ENCODE measurements at places on chromosomes 2 and 18. TPM values are rescaled to one million over a fixed set of nuclear protein-coding genes. Genes with fewer than 3 reads are reported as not detected.
A peak's percentile ranks its signal among the peaks of the same experiment; 100 is the strongest.

- no peak overlapping the region for H3K27ac ChIP-seq
- H3K4me1 ChIP-seq = peaks cover 3% of the 10 kb centered on the region
- H3K4me3 ChIP-seq = no peak overlapping the region
- H3K36me3 ChIP-seq = no peaks in the 10 kb centered on the region
Observed at GRCh38 chr18:55983433-55983832, 395.4 kb upstream of the TCF4 start.

- H3K27me3 ChIP-seq = no peaks in the 10 kb centered on the region
- DNase-seq = no peak
- peaks cover 8% of the 10 kb centered on the region for H3K36me3 ChIP-seq
- H3K4me3 ChIP-seq = no peak overlapping the region
- H3K27ac ChIP-seq = no peak overlapping the region
- no peaks in the 10 kb centered on the region for H3K4me1 ChIP-seq
Observed at GRCh38 chr2:117989854-117990438, 23.9 kb downstream of the CCDC93 start.

- no peaks in the 10 kb centered on the region for H3K36me3 ChIP-seq
- H3K27ac ChIP-seq = no peak overlapping the region
- peaks cover 15% of the 10 kb centered on the region for H3K4me1 ChIP-seq
Observed at GRCh38 chr2:29110916-29111535, 4.2 kb upstream of the CLIP4 start.

GRCh38 chr18:77234504-77235365 is 14.9 kb upstream of the GALR1 start:
- no peaks in the 10 kb centered on the region for H3K36me3 ChIP-seq
- H3K4me1 ChIP-seq = no peaks in the 10 kb centered on the region
- no peaks in the 10 kb centered on the region for H3K27me3 ChIP-seq
- H3K4me3 ChIP-seq = no peak overlapping the region
- DNase-seq = peak; percentile 39

DNA sequence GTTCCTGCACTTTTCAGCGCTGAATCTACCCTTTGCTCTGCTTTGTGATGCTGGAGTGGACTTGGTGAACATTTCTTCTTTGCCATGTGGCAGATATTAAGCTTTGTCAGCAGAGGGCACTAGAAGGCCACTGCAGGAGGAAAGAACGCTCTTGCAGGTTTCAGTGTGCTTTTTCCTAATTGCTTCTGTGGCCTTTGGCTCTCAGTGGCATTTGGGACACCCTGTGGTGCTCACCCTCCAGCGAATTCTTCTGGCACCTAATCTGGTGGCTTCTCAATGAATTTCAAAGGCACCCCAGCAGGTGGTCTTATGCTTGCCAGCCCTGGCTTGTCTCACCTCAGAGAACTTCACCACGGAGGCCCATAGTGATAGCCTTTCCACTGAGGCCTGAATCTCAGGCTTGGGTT is 146.7 kb downstream of the MYO3B start:
- H3K4me1 ChIP-seq = no peaks in the 10 kb centered on the region
- no peak for DNase-seq
- no peak overlapping the region for H3K4me3 ChIP-seq

- DNase-seq = peak; percentile 70
- H3K4me1 ChIP-seq = peaks cover 22% of the 10 kb centered on the region
- peak overlapping the region; percentile 35 for H3K4me3 ChIP-seq
- no peak overlapping the region for H3K27ac ChIP-seq
Observed at GRCh38 chr2:74374509-74375205, 5.5 kb downstream of the DCTN1 start.

DNA sequence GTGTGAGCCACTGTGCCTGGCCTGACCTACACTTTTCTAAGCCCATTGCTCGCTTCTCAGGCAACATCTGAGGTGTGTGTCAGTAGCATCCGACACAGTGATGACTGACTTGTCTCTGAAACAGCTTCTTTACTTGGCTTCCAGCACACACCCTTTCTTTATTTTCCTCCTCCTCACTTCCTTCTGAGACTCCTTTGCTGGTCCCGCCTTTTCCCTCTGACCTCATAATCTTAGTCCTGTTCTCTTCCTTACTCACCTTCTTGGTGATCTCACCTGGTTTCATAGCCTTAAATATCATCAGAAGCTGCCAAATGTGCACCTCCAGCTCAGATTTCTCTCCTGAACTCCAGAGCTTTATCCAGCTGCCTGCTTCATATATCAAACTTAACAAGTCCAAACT is 66.6 kb upstream of the PELI1 start:
- no peaks in the 10 kb centered on the region for H3K27me3 ChIP-seq
- no peak overlapping the region for H3K4me3 ChIP-seq
- DNase-seq = no peak
- no peaks in the 10 kb centered on the region for H3K36me3 ChIP-seq
- H3K27ac ChIP-seq = no peak overlapping the region
- peaks cover 31% of the 10 kb centered on the region for H3K4me1 ChIP-seq

DNA sequence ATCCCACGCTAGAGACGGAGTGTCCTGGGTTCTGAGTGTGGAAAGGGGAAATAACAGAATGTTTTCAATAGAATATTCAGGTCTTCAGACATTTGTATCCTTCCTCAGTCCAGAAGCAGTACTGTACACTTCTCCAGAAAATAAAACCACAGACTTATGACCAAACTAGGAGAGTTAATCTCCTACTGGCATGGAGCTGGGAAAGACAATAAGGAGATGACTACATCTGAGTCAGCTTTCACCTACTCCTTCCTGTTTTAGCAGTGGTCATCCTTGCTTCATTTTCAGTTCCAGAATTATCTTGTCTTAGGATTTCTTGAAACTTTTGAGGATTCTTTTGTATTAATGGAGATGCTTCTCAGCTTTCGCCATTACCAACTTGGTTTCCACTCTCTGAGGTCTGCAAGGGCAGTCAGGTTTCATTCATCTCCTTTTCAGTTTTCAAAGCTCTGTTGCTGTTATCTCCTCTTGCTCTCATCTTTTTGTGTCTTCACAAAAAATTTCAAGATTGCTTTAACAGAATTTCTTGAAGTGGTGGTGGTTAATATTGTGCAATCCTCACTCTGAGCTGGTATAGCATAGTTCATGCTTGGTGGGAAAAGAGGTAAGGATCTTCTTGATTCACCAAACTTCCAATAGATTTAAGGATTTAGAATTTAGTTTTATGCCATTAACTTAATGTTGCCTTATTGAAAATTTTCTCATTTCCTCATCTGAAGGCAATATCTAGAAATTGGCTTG is 23.7 kb upstream of the NR4A2 start:
- H3K36me3 ChIP-seq = no peaks in the 10 kb centered on the region
- H3K4me1 ChIP-seq = no peaks in the 10 kb centered on the region
- H3K4me3 ChIP-seq = no peak overlapping the region
- H3K27ac ChIP-seq = no peak overlapping the region

DNA sequence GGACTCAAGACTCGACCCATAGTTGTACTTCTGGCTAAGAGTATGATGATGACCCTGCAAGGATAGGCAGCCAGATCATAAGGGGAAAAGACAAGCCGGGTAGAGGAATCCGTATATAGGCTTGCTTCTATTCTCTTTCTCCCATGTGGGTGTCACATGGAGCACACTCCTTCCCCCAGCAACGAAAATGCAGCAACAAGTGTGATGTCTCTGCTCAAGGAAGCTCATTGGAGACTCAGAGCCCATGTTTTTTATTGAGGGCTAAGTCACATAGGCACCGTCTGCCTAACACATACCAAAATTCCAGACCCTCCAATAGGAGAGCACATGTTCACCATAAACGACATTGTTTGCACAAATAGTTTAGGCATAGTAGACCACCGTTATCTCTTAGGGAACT is 6.3 kb downstream of the ZNF2 start:
- H3K4me3 ChIP-seq = no peak overlapping the region
- peaks cover 1% of the 10 kb centered on the region for H3K36me3 ChIP-seq
- no peak overlapping the region for H3K27ac ChIP-seq
- DNase-seq = no peak

DNA sequence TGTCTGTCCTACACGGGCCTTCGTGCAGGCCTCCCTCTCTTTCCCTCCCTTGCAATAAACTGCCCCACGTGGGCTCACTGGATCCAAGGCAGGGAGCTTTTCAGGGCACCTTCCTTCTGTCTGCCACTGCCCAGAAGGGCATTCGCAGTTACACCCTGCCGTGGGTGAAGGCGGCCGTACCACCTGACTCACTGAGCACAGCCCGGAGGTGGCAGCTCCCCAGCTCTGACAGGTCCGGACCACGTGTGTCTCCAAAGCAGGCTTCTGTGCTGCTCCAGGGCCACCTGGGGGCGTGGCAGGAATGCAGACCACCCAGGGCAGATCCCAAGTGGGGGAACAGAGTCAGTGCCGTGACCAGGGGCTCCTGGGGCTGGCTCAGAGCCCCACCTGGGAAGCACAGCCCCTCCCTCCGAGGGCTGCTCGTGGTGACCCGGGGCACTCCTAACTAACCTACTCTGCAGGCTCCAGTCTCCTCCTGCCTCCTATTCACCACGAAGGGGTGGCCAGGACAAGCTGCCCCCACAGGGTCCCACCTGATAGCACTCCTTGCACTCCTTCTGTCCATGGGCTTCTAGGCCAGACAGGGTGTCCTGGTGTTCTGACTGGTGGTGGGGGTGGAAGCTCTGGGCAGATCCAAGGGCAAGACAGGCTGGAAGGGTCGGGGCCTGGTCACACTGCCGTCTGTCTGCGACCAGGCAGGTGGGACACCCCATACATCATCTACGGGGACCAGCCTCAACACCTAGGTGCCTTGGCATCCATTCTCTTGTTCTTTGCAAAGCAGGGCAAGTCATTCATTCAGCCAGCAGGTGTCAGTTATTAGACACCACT is 9.7 kb downstream of the SNED1 start:
- H3K27me3 ChIP-seq = no peaks in the 10 kb centered on the region
- no peak overlapping the region for H3K27ac ChIP-seq
- DNase-seq = peak; percentile 68
- no peak overlapping the region for H3K4me3 ChIP-seq

DNA sequence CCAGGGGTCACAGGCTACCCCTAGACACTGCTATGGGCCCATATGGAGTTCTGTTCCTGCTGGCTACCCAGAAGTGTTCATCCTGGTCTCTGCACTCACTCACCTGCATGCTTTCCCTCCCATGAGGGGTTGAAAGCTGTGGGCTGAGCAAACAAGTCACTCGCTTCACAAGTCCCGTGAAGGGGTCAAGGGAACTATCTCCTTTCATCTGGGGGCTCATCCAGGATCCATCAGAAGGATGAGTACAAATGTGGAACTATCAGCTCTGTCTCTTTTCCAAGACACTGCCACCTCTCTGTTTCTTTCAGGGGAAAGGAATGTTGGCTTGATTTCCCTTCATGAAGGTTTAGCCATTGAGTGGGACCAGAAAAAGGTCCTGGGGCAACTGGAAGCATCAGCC is 21.7 kb downstream of the SULT1C4 start:
- no peak for DNase-seq
- H3K4me3 ChIP-seq = no peak overlapping the region
- no peaks in the 10 kb centered on the region for H3K4me1 ChIP-seq
- no peaks in the 10 kb centered on the region for H3K36me3 ChIP-seq
- H3K27ac ChIP-seq = no peak overlapping the region
- H3K27me3 ChIP-seq = no peaks in the 10 kb centered on the region

DNA sequence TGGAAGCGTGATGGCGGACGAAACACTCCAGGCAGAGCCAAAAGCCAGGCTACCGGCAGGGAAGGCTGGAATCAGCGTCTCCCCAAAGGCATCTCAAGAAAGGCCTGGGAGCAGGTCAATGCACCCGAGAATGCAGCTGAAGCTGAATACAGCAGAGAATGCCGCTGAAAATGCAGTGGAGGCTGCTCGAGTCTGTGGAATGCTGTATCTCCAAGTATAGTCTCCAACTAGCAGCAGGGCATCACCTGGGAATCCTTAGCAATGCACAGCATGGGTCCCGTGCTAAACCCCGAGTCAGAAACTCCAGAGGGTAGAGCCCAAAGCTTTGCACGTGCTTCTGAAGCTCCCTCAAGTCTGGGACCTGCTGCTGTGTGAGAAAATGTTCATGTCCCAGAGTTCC is 191.1 kb upstream of the ALKAL2 start:
- no peak overlapping the region for H3K4me3 ChIP-seq
- DNase-seq = no peak
- no peaks in the 10 kb centered on the region for H3K27me3 ChIP-seq
- peak overlapping the region; percentile 59 for H3K27ac ChIP-seq
- H3K36me3 ChIP-seq = no peaks in the 10 kb centered on the region
- H3K4me1 ChIP-seq = no peaks in the 10 kb centered on the region

GRCh38 chr2:130338793-130339345 is 3.8 kb upstream of the IMP4 start:
- no peak overlapping the region for H3K4me3 ChIP-seq
- H3K27me3 ChIP-seq = no peaks in the 10 kb centered on the region
- H3K4me1 ChIP-seq = peaks cover 21% of the 10 kb centered on the region
- peak; percentile 36 for DNase-seq

DNA sequence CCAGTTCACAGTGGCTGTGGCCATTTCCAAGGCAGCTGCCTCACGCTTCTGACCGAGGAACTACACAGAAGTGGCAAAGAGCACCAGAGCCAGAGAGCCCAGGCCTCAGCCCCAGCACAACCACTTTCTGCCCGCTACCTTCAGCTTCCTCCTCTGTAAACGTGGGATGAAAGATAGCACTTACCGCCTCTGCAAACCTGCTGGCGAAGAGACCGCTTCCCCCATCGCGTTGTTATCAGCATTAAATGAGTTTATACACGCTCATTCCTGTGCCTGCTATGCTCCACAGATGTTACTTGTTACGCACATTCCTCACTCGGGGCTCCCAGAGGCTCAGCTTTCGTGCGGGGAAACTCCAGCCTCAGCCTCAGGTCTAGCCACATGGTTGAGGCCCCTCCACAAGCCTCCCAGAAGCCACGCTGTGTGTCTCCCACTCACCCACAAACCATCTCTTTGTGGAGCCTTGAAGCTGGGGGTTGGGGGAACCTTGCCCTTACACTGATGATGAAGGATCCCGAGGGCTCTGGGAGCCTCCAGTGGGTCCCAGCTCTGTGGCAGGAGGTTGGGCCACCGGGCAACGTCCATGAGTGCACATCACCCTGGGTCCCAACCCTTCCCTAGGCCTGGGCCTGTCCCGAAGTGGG is 63.3 kb upstream of the SMAD7 start:
- no peak overlapping the region for H3K4me3 ChIP-seq
- H3K27me3 ChIP-seq = no peaks in the 10 kb centered on the region
- H3K36me3 ChIP-seq = no peaks in the 10 kb centered on the region
- no peak for DNase-seq
- no peak overlapping the region for H3K27ac ChIP-seq

The COL4A4 gene
- total RNA-seq = 22.0 TPM

The CFAP65 gene
- 5.1 TPM for total RNA-seq

The C1GALT1C1L gene
- not detected for total RNA-seq

The TWIST2 gene
- total RNA-seq = 25.3 TPM

The CD302 gene
- total RNA-seq = 142 TPM

The KCNS3 gene
- 34.2 TPM for total RNA-seq

The GPR155 gene
- 7.5 TPM for total RNA-seq

The KLF7 gene
- total RNA-seq = 20.7 TPM

The CENPA gene
- 2.0 TPM for total RNA-seq

Measured in upper lobe of left lung (tissue), 6 donors.